ENCODE measurements at places on chromosomes 5 and 9.

- no peak for DNase-seq
These were observed at the start of gene DAPK1 for GRCh38 chr9:87497604-87498045. DAPK1 (plus strand) TSS chr9:87497867; CDS start chr9:87499078, 1,211 bp downstream.

- DNase-seq, result no peak
These were observed 17.6 kb downstream of the DCANP1 start for GRCh38 chr5:135429301-135430134.

DNA sequence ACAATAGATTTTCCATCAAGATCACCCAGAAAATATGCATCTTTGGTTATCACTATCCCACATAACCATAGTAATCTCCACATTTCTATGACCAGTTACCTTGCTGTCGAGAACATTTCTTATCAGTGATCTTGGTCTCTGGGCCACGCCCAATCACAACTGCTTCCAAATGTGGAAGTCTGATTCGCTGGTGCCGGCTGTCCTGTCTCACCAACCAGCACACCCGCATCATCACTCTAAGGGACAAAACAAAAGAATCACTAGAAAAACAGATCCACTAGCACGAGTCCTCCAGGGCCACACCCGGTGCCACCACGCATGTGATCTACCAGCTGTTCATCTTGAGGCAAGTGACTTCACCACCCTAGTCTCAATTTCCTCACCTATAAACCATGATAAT is 11.8 kb downstream of the APTX start:
- DNase-seq, result no peak

- DNase-seq, result no peak
These were observed 778.3 kb downstream of the PRELID2 start for GRCh38 chr5:145056800-145057199.

DNA sequence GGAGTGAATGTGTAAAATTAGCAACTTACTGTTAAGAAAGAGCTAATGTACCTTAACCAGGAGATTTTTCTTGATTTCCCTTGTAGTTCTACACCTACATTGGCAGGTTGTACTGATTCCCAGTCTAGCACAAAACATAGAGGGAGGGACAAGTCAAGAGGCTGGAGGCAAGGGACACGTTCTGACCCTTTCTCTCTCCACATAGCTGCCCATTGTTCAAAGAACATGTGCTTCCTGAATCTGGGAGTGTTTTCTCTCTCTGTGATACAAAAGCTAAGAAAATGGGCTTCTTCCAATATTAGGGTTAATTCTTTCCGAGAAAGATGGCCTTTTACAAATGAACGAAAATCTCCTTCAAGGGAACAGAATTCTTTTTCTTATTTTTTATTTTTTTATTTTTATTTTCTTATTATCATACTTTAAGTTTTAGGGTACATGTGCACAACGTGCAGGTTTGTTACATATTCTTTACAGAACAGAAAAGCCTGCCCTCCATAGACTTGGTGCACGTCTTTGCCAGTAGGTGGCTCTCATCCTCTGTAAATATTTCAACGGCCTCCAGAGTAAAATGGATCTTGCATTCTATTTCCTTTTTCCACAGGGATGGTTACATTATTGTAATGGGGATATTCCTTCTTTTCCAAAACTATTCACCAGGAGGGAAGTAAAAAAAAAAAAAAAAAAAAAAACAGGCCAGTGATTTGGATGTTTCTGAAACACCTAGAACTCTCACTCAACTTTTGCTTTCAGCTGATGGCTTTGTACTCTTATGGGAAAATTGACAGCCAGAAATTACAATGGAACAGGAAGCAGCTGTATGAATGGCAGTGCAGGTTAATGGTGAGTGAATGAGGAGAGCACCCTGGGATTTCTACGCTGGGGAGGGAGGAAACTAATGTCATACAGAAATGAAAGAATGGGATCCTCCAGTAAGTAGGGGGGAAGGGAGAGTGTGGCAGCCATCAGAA is 13.1 kb upstream of the IFNA5 start:
- no peak for DNase-seq

- DNase-seq, result no peak
These were observed 46.7 kb upstream of the RIOK2 start for GRCh38 chr5:97229688-97230285.
